ENCODE measurements at places on chromosomes 6 and 20.

DNA sequence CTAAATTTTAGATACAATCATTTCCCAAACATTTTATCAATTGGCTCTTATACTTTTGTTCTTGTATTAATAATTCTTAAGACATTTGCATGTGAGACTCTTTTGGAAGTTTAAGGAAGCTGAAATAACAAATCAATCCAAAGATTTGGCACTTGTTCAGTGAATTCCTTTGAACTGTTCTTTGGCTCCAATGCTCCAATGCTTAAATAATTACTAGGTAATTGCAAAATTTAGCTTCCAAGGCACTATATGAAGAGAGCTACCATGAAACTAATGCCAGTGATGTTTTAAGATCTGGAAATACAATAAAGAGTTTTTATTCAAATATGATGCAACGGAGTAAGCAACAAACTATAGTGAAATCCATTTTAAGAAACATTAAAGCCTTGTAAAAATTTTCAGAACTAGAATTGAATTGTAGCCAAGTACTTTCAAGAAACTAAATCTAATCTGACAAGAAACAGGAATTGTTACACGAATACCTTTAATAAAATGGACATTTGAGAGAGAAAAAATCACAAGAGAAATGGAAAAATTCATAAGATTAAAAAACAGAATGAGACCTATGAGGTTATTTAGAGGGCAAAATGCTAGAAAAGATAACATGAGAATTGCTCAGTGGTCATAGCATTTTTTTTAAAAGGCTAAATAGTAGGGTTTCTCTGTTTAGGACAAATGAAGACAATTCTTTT lies 43.6 kb upstream of the SMLR1 start:
- DNase-seq: no peak

GRCh38 chr6:13044390-13044789 lies 283.9 kb downstream of the TBC1D7 start:
- no peak for DNase-seq

DNA sequence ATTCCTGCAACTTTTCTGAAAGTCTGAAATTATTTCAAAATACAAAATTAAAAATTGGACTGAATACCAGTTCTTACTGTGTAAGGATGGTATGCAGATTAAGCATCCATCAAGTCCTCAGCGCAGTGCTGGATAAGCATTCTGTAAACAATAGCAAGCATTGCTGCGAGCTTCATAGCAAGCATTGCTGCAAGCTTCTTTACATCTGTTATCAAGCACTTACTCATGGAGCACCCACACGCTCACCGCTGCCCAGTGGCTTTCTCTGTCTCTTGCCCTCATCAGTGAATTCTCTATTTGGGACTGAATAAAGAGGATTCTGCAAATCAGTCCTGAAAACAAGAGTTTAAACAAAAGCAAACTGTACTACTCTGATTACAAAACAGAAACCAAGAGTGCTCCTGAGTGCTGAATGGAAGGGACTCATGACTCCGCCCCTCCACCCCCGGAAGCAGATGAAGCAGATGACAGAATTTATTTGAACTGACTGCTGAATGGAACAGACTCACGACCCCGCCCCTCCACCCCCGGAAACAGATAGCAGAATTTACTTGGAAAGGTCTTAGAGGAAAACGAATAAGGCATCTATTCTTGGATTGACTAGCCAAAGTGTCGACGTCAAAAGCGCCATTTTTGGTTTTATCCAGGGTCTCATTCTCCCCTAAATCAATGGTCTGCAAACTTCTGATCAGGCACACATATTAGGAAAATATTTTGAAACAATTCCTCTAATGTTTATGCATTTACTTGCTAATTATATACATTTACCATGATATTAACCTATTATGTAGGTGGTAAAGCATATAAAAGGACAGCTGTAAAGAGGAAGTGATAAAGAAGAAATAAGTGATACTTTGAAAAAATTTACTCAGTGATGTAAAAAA lies 22.1 kb upstream of the EYA2 start:
- no peak for DNase-seq

DNA sequence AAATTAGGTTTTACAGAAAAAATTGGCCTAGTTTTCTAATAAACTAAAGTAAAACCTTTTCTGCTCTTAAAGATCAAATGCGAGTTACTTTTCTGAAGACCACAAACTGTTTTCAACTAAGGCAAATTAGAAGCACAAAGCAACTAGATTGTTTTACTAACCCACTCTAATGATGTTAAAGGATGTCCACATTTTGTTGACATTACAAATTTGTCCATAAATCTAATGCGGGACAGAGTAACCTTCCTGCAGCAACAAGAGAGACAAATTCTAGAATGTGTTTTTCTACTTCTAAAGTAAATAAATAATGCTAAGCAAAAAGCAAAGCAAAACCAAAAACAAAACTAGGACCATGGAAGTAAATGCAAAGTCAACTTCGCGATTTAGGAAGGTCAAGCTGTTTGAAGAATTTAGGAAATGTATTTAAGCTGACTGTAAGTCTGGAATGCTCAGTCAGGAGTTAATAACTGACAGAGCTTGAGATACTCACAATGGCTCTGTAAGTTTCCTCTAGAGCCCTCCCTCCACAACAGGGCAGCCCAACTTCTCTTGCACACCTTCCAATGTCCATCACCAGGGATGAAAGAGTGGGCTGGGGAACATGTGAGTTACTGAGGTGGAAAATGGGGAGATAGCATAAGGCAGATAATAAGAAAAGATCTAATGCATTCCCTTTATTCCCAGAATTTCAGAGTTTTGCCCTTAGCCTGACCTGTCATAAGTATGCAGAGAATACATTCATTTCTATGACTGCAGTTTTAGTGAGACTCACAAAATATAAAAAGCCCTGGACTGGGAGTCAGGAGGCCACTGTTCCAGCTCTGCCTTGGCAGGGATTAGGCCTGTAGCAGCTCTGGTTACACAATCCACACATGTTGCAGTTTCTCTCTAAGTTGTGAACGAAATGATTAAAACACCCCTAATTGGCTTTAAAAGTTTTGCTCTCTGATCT lies 158.8 kb downstream of the FOXA2 start:
- no peak for DNase-seq

DNA sequence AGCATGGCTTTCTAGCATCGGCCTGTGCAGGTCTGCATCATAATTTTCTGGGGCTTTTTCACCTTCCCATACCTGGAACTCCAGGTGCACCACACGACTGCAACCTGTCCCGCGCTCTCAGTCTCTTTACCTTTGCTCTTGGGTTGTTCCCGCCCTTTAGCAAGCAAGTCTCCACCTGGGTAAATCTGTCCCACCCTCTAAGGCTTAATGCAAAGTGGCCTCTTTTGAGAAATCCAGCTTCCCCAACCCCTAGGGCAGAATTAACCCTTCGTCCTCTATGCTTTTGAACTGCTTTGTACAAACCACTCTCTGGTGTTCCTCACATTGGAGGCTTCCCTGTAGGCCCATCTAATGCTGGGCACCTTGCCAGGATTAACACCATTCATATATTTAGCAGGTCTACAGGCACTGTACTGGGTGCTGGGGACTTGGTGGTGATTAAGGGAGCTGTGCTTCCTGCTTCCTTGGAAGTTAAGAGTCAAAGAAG lies 2.8 kb downstream of the ITPR3 start:
- DNase-seq: no peak

DNA sequence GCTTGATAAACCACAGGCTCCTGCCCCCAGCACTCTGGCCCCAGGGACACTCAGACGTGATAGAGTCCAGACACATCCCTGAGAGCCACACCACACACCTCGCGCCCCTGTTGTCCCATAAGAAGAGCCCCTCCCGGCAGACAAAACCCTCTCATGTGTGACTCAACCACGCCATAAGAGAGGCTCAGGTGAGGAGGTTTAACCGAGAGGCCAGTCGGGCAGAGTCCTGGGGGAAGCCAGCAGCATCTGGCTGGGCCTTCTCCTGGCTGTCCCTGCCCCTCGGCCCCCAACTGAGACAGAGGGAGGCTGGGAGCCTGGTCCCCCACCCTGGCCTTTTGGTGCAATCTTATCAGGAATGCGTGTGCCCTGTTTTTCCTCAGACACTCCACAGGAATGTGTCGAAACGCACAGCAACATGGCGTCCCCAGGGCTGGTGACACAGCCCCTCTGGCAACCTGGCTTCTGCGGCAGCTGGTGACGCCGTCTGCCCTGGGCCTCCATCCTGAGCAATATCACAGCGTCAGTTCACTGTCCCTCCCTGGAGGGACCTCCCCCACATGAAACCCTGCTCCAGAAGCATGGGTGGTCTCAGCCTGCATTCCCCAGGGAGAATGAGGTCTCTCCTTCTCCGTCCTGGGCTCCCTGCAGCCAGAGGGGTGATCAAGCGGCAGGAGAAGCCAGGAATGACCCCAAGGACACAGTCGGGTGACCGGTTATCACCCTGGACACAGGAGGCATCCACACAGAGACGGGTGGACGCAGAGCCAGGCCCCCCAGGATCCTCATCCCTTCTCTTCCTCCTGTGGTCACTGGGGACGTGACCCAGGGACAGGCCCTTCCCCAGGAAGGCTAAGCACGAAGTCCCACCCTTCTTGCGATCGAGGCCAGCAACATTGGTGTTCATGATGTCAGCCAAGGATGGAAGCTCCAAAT lies 156.6 kb upstream of the AFDN start:
- DNase-seq: no peak

DNA sequence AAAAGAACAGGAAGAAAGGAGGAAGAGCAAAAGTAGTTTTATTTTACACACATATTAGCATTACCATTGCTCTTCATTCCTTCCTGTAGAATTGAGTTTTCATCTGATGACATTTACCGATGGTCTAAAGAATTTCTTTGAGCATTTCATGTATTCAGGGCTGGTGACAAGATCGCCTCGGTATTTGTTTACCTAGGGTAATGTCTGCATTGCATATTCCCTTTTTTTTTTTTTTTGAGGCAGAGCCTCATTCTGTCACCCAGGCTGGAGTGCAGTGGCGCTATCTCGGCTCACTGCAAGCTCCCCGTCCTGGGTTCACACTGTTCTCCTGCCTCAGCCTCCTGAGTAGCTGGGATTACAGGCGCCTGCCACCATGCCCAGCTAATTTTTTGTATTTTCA lies 19.3 kb downstream of the RAB22A start:
- DNase-seq: no peak

- DNase-seq: no peak
These were observed 96.4 kb upstream of the CNKSR3 start for GRCh38 chr6:154606860-154607259.

GRCh38 chr20:58573257-58573656 lies 58.1 kb upstream of the APCDD1L start:
- no peak for DNase-seq

GRCh38 chr20:62804021-62804626 lies 511 bp upstream of the OGFR start:
- peak; percentile 26 for DNase-seq

GRCh38 chr20:17647391-17648314 lies 34.4 kb downstream of the RRBP1 start:
- DNase-seq: no peak

- no peak for DNase-seq
These were observed 203.0 kb downstream of the CDC5L start for GRCh38 chr6:44590471-44590870.

DNA sequence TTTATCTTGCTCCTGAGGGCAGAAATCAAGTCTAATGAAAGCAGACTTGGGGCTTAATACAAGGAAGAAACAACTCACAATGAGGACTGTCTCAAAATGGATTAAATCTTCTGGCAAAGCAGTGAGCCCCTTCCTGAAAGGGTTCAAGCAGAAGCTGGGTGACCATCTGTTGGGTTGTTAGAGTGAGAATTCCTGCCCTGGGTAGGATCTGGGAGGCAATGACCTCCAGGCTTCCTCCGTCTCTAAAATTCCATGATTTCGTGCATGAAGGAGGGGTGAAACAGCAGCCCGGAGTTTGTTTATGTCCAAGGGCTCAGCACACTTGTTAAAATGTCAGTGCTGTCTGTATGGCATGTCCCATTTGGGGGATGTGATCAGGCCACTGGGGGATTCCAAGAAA lies 64.0 kb upstream of the KCNK16 start:
- DNase-seq: no peak

GRCh38 chr6:109465772-109466171 lies 10.2 kb upstream of the MICAL1 start:
- no peak for DNase-seq

DNA sequence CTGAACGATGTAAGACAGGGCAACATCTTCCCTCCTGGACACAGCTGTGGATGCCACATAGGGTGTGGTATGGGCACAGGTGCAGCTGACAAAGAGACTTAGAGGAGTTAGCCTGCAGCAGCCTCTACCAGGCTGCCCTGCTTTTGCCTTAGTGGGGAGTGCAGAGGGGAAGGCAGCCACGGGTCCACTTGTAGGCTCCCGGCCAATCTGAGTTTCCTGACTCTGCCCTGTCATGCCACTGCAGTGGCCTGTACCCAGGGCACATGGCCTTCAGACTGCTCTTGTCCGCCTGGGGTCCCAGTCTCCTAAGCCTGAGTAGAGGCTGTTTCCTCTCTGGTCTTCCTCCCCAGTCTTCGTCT lies 17.1 kb upstream of the CST9L start:
- no peak for DNase-seq

- DNase-seq: no peak
These were observed 4.3 kb upstream of the C6orf62 start for GRCh38 chr6:24723270-24723669.

DNA sequence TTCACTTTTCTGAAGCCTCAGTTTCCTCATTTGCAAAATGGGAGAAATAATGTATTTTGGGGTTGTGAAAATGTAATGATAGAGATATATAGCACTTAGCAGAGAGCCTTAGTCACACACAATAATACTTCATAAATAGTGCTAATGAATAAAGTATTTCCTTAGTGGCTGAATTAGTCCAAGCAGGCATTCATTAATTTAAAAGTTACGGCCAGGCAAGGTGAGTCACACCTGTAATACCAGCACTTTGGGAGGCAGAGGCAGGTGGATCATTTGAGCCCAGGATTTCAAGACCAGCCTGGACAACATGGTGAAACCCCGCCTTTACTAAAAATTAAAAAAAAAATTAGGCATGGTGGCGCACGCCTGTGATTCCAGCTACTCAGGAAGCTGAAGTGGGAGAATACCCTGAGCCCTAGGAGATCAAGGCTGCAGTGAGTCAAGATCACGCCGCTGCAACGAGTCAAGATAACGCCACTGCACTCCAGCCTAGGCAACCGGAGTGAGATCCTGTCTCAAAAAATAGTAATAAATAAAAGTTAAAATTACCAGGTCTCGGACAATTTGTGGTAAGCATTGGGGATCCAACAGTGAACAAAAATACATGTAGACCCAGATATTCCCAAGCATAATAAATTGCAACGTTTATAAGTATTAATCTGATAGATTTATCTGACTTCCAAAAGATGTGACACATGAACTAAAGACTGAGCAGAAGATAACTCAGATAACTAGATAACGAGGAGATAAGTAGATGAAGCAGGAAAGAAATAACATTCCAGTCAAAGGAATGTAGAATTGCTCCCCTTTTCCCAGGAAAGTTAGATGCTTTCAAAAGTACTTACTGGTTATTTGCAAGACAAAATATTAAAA lies 2.1 kb upstream of the IBTK start:
- DNase-seq: no peak

- DNase-seq: no peak
These were observed 7.1 kb downstream of the RRBP1 start for GRCh38 chr20:17674722-17675518.

- no peak for DNase-seq
These were observed 392.8 kb upstream of the CNR1 start for GRCh38 chr6:88558981-88559380.

GRCh38 chr20:40908309-40908708 lies 120.3 kb upstream of the TOP1 start:
- no peak for DNase-seq

- no peak for DNase-seq
These were observed 29.2 kb downstream of the TGM2 start for GRCh38 chr20:38135651-38136420.

Measured in Kasumi-1 (cell line).